Thyroid gland (tissue), 4 donors: ENCODE measurements at places on chromosomes 13 and 19. TPM values are rescaled to one million over a fixed set of nuclear protein-coding genes. Genes with fewer than 3 reads are reported as not detected.
A peak's percentile ranks its signal among the peaks of the same experiment; 100 is the strongest.

- DNase-seq = no peak
Observed at GRCh38 chr19:15161028-15161984, 39.5 kb downstream of the NOTCH3 start.

GRCh38 chr13:45391926-45392325 is 26.2 kb downstream of the SLC25A30 start:
- no peak for DNase-seq

ZNF222 gene
- 6.5 TPM for total RNA-seq

GRCh38 chr13:67445436-67445835 is 215.3 kb upstream of the PCDH9 start:
- DNase-seq = no peak

NKG7 gene
- 0.54 TPM for total RNA-seq

CLDND2 gene
- not detected for total RNA-seq

- no peak for DNase-seq
Observed at GRCh38 chr13:98490866-98491265, 86.0 kb downstream of the STK24 start.

GRCh38 chr13:38180670-38181069 is 169.0 kb upstream of the UFM1 start:
- DNase-seq = no peak

DNA sequence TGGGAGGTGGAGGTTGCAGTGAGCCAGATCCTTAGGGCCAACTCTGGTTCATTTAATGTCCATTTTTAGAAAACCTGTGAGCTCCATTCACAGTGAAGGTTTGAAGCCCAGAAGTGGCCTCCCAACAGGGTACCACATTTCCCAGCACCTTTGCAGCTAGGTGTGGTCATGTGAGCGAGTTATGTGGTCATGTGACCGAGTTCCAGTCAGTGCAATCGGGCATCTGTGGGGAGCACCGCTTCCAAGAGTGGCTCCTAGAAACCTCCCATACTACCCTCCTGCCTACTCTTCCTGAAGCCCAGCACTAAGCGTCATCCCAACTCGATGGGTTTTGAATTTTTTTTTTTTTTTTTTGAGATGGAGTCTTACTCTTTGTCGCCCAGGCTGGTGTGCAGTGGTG is 663 bp upstream of the PLA2G4C start:
- DNase-seq = peak; percentile 14
